Stimulated activated naive CD4-positive, alpha-beta T cell treated with Interleukin-2 at 50 U/mL for 16 hours (primary cell): ENCODE measurements at places on chromosomes 7 and 10.
A peak's percentile ranks its signal among the peaks of the same experiment; 100 is the strongest.

- DNase-seq, result no peak
Measured at GRCh38 chr10:33938001-33938400, 603.5 kb upstream of the NRP1 start.

- DNase-seq, result no peak
Measured at GRCh38 chr7:138374119-138374693, 85.9 kb upstream of the TRIM24 start.

GRCh38 chr10:116961406-116962251 lies 43.4 kb downstream of the SHTN1 start:
- DNase-seq, result no peak

GRCh38 chr7:121609208-121609607 lies 213.1 kb upstream of the FAM3C start:
- no peak for DNase-seq

- DNase-seq, result no peak
Measured at GRCh38 chr10:83848677-83849076, 290.6 kb upstream of the GHITM start.

GRCh38 chr10:133462512-133463305 lies 9.0 kb downstream of the SCART1 start:
- DNase-seq, result no peak

DNA sequence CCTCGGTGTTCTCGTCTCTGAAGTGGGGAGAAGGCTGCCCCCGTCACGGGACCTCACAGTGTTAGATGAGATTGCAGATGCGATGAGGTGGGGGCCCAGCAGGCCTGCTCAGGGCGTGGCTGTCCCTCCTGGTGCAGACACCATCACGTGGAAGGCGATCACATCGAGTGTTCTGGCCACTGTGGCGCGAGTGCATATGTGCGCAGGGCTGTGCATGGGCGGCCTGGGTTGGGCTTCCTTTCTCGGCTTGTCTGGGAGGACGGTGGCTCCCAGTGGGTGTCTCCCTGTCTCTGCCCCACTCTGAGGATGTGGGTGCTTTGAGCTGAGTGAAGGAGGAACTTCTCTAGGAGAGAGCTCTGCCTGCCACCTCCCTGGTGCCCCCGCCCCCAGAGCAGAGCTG lies 83.1 kb downstream of the LHPP start:
- no peak for DNase-seq

DNA sequence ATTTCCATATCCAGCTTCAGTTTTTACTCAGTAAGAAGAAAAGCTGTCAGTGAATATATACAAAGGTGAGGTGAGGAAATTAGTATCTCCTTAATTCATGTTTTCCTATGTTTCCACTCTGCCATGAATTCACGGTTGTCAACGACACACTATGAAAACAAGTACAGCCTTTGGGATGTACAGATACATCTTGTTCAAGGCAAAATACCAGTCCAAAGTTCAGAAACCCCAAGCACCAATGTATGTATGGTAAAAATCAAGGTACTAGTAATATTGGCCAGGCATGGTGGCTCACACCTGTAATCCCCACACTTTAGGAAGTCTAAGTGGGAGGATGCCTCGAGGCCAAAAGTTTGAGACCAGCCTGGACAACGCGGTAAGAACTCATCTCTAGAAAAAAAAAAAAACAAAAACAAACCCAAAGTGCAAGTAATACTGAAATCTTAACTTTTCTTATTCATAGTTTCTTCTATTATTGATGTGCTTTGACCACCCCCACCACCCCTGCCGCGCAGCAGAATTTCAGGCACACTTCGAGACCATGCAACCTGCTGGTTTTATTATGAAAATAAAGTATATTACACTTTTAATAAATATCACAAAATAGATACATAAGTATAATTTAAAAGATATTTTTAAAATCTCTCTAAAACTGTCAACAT lies 3.5 kb downstream of the ESYT2 start:
- peak; percentile 38 for DNase-seq

- DNase-seq, result no peak
Measured at GRCh38 chr7:17902599-17902998, 37.7 kb downstream of the SNX13 start.

- DNase-seq, result no peak
Measured at GRCh38 chr10:125034675-125035074, 92.8 kb downstream of the ZRANB1 start.

GRCh38 chr10:6072215-6072934 lies 10.2 kb upstream of the IL2RA start:
- peak; percentile 35 for DNase-seq

DNA sequence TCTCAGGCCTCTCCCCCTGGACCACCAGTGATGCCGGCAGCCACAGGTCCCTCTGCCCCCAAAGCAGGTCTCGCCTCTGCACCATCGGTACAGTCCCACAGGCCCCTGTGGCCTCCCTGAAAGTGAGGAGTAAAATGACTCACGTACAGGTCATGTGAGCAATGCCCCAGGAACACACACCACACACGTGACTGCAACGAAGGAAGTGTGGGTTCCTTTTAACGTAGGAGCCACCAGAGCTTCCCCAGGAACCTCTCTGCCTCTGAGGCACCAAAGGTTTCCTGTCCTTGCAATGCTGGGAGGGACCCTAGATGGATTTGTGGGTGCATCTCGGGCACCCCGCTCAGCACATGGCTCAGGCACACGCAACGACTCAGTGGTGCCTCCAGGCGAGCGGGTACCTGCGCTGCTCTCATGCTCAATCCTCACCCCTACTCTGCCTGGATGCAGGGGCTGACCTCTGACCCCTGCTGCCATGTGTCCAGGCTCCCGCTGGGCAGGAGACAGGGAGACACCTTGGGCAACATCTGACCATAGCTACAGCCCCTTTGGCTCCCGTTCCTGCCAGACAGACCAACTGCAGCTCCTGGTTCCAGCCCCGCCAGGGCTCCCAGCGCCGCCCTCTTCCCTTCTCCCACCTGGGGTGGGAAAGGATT lies 120.7 kb downstream of the PRKAG2 start:
- DNase-seq, result peak; percentile 54

DNA sequence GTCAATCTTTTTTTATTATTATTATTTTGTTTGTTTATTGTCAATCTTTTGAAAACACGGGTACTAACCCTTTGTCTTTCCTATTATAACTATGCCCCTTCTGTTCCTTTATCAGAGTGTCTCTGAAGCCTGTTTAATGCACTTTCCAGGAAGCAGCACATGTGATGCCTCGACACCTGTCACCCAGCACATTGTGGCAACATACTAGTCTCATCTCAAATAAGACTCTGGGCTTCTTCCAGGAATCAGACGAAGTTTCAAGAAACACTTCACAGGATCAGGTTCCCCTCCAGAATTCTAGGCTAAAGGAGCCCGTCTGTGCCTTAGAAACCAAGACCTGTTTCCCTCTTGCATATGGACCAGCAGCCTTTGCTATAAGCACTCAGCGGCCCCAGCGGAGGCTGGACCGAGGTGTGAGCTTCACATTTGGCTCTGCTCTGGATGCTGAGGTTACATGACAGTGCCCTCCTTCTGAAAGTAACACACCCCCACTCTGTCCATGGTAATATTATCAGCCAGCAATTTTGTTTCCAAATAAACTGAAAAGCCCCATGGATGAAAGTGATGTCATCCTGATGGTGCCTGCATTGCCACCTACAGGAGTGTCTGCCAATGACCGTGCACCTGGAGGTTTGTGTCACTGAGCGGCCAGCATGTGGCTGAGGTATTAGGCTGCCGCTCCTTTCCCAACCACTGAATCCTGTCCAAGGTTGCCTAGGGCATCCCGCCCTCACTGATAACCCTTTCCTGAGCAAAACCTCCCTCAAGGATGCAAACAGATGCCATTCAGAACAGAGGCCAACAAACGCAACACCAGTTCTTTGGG lies 38.1 kb downstream of the MKI67 start:
- no peak for DNase-seq

GRCh38 chr7:7707806-7708205 lies 10.6 kb downstream of the RPA3 start:
- no peak for DNase-seq

DNA sequence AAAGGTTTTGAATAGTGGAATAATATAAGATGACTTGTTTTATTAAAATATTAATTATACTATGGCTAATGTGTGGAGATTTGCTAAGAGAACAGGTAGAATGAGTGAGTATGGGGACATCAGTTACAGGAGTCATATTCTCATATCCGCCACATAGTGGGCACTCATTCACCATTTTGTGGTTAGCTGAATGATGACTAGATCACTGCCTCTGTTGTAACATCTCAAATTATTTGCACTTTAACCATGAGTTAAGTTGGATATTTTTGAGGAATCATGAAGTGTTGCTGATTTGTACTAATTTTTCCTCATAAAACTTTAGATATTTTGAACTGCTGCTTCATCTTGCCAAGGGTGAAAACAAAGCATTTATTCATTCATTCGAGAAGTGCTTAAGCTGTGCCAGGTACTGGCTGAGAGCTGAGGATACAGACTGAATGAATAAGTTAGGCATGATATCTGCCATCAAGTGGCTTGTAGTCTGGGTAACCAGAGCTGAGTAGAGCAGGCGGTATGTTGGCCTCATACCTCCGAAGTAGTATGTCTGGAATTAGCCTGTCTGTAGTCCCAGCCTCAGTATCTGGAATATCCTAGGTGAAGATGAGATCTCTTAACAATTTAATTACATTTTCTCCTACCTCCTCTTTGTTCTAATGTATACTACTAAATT lies 100.5 kb downstream of the ZEB1 start:
- DNase-seq, result no peak

- DNase-seq, result no peak
Measured at GRCh38 chr7:81500631-81501030, 269.2 kb downstream of the HGF start.

DNA sequence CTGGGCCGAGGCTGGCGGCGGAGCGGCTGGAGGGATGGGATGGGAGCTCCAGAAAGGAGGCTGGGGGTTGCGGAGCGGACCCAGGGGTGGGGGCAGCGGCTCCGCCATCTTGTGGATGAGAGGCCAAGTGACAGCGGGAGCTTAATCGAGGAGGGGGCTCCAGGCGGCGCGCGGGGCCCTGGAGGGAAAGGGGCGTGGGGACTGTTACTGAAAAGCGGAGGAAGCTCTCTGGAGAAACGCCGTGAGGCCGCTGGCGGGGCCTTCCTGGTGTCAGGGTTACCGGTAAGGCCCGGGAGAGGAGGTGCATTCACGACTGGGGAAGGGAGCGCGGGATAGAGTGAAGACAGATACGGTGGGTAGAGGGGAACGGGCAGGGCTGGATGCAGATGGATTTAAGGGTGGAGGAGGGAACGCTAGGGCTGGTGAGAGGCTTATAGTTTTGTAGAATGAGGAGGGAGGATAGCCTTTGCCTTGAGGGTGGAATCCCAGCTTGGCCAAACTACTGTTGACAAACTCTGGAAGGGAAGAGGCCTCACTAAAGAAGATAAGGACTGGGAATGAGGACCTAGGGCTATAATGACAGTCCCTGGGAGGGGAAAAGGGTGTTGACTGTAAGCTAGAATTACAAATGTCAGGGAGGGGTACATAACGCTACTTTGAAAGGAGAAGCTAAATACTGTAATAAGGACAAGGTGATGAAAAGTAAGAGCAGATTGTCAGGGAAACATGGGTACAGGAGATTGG lies 535 bp downstream of the BTRC start:
- peak; percentile 32 for DNase-seq

- DNase-seq, result no peak
Measured at GRCh38 chr7:90563286-90563685, 32.8 kb upstream of the CDK14 start.

DNA sequence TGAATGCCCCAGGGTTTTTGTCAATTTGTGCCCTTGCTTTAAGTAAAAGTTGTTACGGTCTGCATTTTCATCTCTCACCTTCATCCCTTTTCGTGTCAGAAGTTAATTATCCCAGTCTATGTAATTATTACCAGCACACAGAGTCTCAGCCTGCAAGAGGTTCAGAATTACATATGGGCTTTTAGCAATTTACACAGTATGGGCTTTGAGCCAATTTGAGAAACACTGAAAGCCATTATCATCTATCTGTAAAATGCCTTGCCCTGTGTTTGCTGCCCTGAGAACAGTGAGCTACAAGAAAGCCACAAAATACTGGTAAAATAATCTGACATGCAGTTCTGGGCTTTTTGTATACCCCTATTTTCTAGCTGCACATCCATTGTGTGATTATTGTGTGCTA lies 125.6 kb upstream of the STEAP4 start:
- no peak for DNase-seq

GRCh38 chr7:131016230-131016629 lies 282.2 kb upstream of the KLF14 start:
- no peak for DNase-seq

DNA sequence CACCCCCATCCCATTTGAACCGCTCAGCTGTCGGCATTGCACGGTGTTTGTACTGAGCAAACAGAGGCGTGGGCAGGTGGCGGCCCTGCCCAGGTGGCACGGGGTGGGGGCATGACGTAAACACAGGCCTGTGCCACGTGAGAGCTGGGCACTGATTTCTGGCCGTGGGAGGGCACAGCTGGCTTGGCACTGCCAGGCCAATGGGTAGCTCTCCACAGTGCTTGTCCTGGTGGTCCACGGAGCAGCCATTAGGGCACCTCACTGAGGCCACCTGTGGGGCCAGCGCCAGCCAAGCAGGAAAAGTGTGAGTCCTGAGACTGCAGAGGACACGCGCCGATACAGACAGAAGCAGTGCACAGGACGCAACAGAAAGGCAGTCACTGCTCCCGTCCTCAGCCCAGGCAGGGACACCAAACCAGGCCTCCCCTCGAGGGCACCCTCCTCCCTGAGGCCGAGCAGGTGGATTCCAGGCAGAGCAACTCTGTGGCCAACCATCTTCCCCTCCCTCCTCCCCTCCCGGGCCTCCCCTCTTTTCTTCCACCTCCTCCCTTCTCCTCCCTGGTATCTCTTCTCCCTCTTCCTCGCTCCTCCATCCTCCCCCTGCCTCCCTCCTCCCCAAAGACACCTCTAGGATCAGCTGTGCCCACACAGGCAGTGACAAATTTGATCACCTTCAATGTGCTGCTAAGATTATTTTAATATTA lies 258.7 kb downstream of the ELFN1 start:
- DNase-seq, result no peak

DNA sequence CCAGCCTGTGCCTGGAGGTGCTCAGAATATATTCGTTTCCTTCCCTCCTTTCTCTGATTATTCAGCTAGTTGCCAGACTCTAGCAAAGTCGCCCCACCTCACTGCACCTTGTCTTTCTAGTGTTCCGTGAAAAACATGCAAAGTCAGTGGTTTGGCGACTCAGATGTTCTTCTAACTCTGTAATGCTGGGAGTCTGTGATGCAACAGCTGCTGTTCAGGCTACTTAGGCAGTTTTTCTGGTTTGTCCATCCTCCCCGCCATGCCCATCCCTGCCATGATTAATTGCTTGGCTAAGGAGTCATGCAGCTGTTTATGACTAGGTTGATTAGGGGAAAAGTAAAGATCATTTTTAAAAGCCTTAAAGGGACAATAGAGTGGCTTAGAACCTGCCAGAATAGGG lies 99.4 kb downstream of the MTPN start:
- no peak for DNase-seq

- DNase-seq, result no peak
Measured at GRCh38 chr10:82313401-82313800, 438.4 kb downstream of the NRG3 start.

GRCh38 chr7:2497500-2498336 lies 21.5 kb upstream of the GRIFIN start:
- no peak for DNase-seq

DNA sequence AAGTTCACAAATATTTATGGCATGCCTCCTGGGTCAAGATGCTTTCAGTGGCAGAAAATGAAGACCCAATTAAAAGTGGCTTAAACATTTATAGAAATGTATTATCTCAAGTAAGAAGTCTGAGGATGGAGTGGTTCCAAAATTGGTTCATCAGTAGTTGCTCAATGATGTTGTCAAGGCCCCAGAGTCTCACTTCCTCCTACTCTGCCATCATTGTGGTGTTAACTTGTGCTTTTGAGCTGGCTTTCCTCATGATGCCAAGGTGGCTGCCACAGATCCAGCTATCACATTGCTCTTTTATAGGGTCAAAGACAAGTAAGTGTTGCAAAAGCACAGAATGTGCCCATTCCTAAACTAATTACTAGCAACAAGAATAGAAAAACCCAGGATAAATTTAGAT lies 404.6 kb upstream of the NRP1 start:
- DNase-seq, result no peak
